Iris pigment epithelial cell (primary cell): ENCODE measurements at places on chromosomes 5 and 9.

GRCh38 chr5:145449794-145450193 is 385.3 kb downstream of the PRELID2 start:
- no peak for DNase-seq

DNA sequence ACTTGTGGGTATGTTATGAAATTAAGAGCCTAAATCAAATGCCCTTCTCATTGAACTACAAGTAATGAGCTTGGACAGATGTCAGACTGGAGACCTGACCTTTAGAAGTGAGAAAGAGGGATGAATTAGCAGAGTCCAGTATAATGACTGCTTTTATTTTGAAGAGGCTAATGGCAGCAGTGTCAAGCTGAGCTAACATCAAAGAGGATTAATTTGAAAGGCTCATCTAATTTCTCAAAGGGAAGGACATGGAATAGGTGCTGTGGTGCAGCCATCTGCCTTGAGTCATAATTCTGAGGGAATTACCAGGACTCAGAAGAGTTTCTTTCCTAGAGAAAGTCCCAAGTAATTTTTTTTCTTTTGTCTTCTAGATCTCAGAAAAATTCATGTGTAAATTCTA is 57.6 kb downstream of the FAM81B start:
- DNase-seq: no peak

DNA sequence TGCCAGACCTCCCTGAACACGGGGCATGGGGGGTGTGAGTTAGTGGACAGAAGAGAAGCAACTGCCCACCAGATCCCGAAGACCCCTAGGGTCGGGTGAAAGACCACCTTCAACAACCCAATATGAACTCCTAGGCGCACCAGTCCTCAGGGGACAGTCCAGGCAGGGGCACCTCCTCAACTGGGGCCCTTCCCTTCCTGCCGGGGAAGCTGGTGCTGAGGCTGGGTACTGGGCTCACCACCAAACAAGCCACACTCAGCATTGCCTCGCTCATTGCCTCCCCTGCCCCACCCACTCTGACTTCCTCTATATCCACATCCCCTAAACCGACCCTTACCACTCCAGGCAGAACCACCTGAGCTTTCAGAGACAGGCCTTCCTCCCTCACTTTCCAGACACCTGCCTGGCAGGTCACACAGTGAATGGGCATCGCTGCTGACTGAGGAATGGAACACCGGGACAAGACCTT is 42.5 kb downstream of the SEMA4D start:
- DNase-seq: no peak

DNA sequence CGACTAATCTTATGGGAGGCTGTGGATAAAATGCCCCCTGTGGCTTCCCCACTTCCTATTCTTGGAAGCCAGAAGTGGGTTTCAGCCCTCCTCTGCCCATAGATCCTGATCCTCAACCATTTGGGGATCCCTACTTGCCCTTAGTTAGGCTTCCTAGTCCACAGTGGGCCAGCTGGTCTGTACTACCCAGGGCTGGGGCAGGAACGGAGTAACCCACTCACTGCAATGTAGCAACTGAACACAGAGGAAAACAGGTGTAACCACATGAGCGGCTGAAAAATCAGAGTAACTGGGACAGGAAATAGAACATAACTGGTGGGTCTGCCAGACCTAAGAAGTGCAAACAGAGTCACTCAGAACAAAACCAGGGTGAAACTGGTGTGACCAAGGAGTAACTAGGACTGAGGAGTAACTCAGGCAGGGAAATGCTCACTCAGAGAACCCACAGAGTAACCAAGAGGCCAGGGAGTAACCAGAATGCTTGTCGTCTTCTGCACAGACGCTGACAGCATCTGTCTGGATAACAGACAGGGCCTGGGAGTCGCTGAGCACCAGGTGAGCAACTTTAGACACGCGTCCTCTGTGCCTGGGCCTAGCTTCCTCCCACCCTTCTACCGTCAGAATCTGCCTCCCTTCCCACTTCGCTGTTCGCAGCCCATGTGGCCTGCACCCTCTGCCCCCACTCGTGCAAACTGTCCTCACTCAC is 1.0 kb downstream of the AQP3 start:
- no peak for DNase-seq

DNA sequence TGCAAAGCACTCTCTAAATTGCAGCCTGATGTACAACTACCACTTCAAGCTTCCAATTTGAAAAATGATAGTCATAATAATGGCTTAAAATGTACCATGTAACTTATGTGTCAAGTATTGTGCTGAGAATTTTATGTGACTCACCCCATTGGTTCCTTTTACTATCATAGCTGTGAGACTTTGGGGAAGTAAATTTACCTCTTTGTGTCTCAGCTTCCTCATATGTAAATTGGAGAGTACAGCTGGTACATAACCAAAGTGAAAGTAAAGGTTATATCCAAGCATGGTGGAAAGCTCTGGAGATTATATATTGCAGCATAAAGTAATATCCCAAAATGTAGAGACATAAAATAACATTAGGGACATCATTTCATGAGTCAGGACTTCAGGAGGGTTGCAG is 2200.4 kb upstream of the C9orf72 start:
- DNase-seq: no peak

GRCh38 chr9:127055745-127056402 is 66.6 kb downstream of the ANGPTL2 start:
- no peak for DNase-seq

- DNase-seq: no peak
Measured at GRCh38 chr5:38011668-38012188, 171.9 kb upstream of the GDNF start.

DNA sequence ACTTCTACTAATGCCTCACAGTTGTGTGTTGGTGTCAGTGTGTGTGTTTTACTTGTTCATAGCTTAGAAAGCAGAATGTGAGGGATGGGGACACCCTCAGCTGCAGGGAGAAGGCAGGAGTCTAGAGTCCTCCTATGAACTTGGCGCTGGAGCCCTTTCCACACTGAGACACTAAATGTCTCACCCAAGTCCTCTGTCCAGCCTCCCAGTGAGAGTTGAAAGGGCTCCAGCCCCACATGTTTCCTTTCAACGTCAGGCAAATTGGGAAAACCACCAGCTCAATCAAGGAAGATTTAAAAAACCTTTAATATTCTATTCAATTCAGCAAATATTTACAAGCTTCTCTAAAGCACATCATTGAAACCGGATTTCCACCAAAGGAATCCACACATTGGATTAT is 167.6 kb upstream of the MSX2 start:
- DNase-seq: no peak

GRCh38 chr5:5158472-5158895 is 18.4 kb downstream of the ADAMTS16 start:
- peak; percentile 34 for DNase-seq

DNA sequence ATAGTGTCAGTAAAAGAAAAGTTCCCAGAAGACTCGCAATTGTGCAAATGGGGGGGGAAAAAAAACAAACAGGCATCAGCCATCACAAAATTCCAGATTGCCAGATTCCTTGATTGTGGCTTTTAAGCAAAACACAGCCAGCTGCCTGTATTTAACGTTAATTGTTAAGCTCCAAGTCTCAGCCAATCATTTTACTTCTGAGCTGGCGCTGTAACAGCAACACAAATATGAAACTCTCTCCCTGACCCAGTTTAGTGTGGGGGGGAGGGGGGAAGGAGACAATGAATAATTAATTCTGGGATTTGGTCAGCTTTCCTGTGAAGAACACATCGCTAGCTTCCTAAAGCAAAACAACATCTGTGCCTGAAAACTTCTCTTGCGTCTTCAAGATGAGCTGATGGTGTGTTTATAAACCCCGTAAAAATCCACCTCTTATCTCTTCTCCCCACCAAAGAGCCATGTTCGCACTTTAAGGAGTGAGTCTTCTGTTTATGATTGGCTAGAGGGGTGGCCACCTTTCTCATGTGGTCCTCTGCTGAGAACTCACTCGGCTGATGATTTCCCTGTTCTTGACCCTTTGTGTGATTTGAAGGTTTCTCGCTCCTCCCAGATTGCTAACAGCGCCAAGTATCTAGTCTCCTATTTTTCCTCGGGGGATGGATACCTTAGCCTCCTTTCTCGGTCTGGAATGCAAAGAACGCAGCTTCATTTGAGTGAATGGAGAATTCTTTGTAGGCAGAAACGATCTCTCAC is 160.2 kb upstream of the DAPK1 start:
- DNase-seq: peak; percentile 65

- no peak for DNase-seq
Measured at GRCh38 chr5:33065131-33065530, 354.0 kb downstream of the NPR3 start.

GRCh38 chr9:103397868-103398600 is 402.9 kb downstream of the CYLC2 start:
- peak; percentile 76 for DNase-seq

- peak; percentile 94 for DNase-seq
Measured at GRCh38 chr5:157516626-157517325, 56.8 kb downstream of the NIPAL4 start.

DNA sequence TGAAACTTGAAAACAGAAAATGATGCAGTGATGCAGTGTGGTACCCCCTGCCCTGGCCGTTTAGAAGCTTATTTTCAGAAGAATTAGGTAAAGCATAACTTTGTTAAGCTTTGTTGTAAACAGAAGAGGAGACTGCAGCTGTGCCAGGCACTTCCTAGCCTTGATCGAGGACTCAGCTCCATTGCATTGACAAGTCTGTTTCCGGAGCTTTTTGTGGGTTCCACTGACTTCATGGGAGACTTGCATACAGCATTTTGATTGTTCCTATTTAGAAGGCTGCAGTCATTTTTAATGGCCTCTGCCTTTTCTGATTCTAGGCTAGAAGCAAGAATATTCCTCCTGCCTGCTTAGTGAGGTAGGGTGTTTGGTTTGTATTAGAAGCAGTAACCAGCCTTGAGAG is 12.3 kb downstream of the MVB12B start:
- DNase-seq: peak; percentile 12

- no peak for DNase-seq
Measured at GRCh38 chr5:172612771-172613170, 28.3 kb upstream of the NEURL1B start.

- DNase-seq: no peak
Measured at GRCh38 chr5:173895401-173896165, 7.4 kb downstream of the CPEB4 start.

DNA sequence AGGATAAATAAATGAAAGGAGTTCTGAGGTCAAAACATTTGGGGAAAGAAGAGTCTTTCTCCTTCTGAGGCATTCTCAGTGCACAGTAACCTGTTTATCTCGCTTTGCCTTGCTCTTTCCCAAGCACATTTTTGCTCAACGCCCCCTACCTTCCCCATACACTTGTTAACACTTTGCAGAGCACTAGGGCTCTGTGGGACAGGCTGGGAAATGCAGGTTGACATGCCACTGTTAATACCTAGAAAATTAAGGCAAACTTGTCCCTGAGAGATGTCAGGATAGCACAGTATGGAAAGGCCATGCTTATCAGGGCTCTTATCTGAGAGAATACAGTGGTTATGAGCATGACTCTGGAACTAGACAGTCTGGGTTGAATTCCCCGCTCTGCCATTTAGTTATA is 152.0 kb downstream of the DOCK8 start:
- DNase-seq: no peak

- DNase-seq: no peak
Measured at GRCh38 chr9:131019388-131020239, 10.6 kb downstream of the LAMC3 start.

GRCh38 chr5:173334808-173335207 is 6.6 kb upstream of the STC2 start:
- DNase-seq: peak; percentile 49

GRCh38 chr5:122415801-122416120 is 103.7 kb downstream of the SNCAIP start:
- no peak for DNase-seq

DNA sequence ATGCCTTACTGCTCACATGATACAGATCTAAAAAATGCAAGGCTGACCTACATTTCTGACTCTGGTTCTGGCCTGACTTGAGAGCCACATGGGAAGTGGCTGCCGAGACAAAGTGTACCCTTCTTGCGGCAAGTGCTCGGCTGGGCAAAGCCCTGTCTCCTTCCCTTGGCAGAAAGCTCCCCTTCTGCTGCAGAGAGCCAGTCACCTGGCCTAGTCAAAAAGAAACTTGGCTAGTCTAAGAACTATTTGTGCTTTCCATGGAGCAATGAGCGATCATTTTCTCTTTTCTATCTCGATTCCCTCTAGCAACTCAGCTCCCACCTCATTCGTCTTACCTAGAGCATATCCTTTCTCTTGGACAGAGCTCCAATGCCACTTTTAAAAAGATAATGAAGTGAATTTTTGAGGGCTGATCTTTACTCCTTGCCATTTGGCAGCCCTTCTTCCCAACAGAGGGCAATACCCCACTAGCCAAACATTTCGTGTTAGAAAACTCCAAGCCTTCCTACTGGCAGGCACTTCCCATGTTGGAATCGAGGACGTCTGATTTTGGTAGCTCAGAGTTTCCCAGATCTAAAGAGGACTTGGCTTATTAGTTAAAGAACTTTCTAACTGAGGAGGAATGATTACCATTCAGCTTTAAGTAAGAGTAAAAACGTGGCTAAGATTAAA is 108.1 kb upstream of the PRRC1 start:
- peak; percentile 7 for DNase-seq

GRCh38 chr5:89703817-89704216 is 705.7 kb downstream of the CETN3 start:
- no peak for DNase-seq

DNA sequence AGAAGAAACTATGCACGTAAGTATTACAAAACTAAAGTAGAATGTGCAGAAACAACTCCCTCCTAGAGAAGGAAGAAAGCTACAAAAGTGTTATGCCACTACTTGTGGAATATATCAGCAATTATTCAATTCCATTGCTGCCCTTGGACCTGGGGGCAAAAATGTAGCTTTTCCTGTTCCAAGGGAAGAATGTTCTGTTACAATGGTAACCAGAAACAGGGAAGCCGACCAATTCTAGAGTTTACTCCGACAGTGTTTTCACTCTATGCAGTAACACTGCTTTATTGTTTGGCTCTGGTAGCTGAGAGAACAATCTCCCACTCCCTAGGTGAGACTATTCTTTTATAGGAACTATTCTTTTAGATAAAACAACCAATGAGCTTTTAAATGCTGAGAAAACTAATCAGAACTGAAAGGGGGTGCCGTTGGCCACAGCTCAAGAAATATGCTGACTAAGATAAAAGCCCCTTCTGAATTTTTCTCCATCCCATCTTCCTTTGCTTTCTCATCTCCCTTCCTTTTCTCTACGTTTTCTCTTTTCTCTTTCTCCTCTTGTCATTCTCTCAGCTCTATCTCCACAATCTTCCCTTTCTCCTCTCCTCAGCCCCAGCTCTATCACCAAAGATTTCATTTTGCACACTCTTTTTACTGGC is 54.1 kb downstream of the SLC1A3 start:
- DNase-seq: no peak

- DNase-seq: no peak
Measured at GRCh38 chr9:70566751-70567150, 152.3 kb upstream of the KLF9 start.

GRCh38 chr9:102587281-102587680 is 407.9 kb upstream of the CYLC2 start:
- DNase-seq: no peak
